Hepatic stellate cell (primary cell): ENCODE measurements at places on chromosomes 11 and 22.
A peak's percentile ranks its signal among the peaks of the same experiment; 100 is the strongest.

DNA sequence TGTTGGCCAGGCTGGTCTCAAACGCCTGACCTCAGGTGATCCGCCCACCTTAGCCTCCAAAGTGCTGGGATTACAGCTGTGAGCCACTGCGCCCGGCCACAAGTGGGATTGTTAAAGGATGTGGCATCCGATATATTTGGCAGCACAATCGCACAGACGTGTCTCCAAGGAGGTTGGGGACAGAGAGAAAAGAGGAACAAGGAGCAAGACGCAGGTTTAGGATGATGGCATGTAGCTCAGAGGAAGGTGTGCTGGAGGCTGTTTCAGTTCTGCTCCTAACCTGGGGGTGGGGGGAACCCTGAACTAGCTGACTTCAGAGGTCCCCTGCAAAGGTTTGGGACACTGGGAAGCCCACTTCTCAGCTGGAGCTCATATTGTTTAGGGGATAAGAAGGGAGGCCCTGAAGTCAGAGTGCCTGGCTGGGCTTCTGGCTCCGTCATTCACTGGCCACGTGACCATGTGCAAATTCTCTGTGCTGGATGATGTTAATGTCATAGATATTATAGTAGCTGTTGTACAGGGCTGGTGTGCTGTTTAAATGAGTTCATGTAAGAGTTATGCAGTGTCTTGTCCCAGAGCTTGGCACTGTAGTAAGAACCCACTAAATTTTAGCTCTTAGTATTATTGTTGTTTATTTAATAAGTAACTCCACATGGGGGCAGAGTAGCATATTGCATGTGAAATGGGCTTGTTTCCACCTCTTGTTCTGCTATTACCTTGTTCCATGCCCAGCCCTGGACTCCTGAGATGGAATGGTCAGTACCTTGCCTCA, 129.7 kb downstream of the ST3GAL4 start:
- DNase-seq, result peak; percentile 35

GRCh38 chr11:30423886-30424285, 101.0 kb downstream of the ARL14EP start:
- DNase-seq, result no peak

- no peak for DNase-seq
Measured at GRCh38 chr11:119483341-119483880, 60.4 kb upstream of the THY1 start.

DNA sequence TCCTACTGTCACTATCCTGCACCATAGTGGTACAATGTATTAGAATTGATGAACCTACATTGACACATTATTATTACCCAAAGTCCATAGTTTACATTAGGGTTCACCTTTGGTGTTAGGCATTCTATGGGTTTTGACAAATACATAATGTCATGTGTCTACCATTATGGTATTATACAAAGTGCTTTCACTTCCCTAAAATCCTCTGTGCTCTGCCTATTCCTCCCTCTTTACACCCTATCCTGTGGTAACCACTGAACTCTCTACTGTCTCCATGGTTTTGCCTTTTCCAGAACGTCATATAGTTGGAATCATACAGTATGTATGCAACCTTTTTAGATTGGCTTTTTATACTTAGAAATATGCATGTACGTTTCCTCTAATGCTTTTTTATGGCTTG, 51.5 kb downstream of the CCDC15 start:
- DNase-seq, result no peak

GRCh38 chr11:63551091-63551888, 11.9 kb downstream of the PLAAT2 start:
- DNase-seq, result no peak

DNA sequence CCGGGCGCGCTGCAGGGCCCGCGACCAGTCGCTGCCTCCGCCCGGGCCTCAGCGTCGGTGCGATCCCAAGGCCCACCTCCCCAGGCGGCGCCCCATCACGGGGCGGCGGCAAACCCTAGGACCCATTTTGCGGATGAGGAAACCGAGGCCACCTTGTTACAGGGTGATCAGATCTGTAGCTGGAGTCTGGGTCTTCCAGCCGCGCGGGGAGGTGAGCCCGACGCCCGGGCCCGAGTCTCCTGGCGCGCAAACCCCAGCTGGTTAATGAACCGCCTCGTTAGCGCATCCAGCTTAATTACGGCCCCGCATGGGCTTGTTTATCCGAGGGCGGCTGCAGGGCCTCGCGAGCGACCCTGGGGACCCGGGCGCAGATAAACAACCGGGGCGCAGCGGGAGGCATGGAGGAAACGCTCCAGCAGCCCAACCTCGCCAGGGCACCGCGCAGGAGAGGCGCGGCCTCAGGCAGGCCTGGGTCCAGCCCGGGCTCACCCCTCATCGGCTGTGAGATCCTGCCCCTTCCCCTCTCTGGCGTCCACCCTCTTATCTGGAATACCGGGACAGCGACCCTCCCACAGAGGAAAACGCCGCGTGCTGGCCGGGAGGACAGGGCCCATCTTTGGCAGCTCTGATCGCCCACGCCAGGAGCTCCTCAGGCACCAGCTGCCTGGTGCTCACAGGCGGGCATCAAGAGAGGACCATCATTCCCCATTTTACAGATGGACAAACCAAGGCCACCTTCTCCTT, 14.7 kb downstream of the OTUB1 start:
- no peak for DNase-seq

- no peak for DNase-seq
Measured at GRCh38 chr22:17647991-17648390, 9.4 kb downstream of the BCL2L13 start.

DNA sequence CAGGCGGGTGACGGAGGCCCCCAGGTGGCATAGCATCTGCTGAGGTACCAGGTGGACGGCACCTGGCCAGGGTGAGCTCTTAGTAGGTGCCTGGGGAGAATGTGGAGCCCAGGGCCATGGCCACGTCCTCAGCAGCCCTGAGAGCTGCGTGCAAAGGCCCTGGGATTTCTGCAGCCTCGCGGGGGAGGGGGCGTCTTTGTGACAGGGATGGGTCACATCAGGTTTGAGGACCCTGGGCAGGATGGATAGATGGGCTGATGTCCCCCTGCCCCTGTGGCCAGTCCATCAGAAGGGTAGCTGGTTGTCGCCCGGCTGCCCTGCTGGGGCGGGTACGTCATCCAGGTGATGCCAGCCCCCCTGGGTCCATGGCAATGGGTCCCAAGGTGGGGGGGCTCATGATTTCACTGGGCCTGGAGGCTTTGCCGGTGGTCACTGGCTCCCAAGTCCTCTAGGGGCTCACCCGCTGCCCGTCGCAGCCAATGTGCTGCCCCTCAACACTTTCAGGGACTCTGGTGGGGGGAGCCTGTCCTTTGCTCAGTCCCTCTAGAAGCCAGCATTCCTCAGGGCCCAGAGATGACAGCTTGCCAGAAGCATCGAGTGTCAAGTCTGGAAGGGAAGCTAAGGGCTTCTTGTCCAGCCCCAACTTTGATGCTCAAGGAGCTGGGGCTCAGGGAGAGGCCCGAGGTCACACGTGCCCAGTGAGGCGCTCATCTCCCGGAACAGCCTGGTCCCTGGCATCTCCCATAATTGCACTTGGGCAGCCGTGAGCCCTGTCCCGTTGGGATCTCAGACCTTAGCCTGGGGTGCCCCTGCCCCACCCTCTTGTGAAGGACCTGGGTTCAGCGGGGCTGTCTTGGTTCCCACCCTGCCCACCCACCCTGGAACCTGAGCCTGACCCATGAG, 777 bp downstream of the TBX10 start:
- no peak for DNase-seq

GRCh38 chr11:90774727-90775566, 552.1 kb upstream of the CHORDC1 start:
- no peak for DNase-seq

DNA sequence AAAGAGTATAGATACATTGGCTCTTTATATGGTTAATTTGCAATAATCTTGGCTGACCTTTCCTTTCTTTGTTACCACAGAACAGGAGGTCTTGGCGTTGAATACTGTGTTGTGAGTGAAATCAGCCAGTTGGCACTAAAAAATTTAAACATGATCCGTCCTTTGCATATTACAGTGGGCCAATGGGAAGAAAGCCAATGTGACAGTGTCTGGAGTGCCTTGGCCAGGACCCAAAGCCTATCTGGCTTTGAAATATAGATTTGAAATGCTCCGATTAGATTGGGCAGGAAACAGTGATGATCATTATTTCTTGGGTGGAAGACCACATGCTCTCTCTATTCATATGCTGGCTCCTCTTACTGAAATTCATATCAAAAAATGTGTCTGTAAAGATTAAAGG, 339.6 kb upstream of the ANO3 start:
- no peak for DNase-seq

DNA sequence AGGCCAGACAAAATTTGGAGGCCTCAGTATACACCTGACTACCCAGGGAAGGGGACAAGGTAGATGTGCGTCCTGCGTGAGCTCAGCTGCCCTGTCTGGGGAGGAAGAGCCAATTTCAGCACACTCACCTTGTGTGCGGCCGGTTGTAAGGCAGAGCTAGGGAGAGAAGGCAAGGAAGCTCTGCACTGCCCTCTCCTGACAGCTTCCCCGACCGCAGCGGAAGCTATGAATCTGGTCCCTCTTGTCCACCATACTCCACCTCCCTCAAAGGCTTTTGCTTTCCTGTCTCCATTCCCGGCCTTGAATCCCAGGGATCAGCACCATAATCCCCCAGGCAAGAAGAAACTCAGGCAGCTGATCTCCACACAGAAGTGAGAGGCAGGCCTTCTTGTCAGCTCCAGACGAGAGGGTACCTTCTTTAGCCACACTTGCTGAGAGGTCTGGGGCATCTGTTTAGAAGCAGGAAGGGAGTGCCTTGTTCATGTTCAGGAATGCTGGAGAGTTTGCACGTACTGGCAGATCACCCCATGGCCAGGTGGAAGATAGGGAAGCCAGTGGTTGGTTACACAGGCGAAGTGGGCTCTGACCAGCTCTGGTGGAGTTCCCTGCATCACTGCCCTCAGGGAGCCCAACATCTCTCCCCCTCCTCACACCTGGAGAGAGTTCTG, 62.5 kb downstream of the FEZ1 start:
- peak; percentile 83 for DNase-seq

DNA sequence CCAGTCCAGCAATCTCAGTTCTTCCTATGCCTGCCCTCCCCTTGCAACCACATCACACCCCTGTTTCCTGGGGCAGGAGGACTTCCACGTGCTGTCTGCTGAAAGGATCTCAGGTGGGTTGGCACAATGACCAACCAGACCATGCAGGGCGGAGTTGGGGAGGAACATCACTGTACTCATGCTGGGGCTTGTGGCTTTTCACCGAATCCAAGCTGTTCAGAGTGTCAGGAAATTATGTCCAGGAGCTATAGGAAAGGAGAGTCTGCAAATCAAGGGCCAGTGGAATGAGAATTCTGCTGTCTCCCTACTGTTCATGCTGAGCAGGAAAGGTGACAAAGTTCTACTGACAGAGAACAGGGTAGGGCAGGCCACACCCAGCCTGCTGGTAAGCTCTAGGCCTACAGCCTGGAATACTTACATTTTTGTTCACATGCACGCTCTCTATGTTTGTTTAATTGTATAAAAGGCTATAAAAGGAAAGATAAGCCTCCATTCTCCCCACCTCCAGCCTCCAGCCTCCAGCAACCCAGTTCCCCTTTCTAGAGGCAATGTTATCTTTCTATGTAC, 1.7 kb upstream of the PLAAT2 start:
- no peak for DNase-seq

- no peak for DNase-seq
Measured at GRCh38 chr22:41551877-41552582, 7.8 kb upstream of the POLR3H start.
